CD4-positive, alpha-beta T cell treated with Interleukin-21 for 1 hour (primary cell): ENCODE measurements at places on chromosomes 16 and 17.

GRCh38 chr17:10557422-10557821 lies 8.0 kb upstream of the MYH2 start:
- DNase-seq = no peak

- no peak for DNase-seq
These were observed 686 bp downstream of the SRCAP start for GRCh38 chr16:30699615-30700099.

DNA sequence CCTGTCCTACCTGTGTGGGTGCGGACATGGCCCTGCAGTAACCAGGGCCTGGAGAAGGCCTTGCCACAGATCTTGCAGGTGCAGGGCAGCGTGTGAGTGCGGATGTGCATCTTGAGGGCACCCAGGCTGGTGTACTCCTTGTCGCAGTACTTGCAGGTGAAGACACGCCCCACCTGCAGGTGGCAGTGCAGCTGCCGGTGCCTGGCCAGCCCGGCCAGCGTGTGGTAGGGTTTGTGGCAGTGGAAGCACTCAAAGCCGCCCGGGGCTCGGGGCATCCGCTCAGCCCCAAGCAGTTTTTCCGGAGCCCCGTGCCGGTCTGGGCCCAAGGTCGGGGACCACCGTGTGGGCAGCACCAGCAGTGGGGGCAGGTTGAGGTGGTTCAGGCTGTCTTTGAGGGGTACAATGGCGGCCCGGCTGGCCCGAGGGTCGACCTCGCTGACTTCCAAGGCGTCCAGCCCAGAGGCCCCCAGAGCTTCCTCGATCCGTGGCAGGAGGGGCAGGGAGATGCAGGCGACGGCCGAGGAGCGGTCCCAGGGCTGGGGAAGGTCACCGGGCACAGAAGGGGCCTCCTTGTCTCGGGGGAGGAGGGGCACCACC lies 5.1 kb downstream of the SNAI3 start:
- peak; percentile 65 for DNase-seq

- DNase-seq = no peak
These were observed 7.6 kb downstream of the TBX2 start for GRCh38 chr17:61406971-61407911.

- DNase-seq = no peak
These were observed 61.4 kb upstream of the PIRT start for GRCh38 chr17:10899281-10899680.

GRCh38 chr16:28040039-28040438 lies 23.5 kb downstream of the GSG1L start:
- DNase-seq = no peak

DNA sequence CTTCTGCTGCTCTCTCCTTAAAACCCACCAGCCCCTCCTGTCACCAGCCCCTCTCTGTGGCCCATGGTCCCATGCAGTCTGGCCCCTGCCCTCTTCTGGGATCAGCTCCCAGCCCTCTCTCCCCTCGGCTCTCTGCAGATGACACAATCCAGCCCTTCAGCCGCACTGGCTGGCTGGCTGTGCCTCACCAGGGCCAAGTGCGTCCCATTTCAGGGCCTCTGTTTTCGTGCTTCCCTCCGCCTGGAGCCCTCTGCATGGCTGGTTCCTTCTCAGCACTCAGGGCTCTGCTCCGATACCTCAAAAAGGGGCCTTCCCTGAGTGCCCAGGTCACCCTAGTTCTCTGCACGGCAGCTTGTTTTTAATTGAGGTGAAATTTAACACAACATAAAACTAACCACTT lies 124.3 kb downstream of the SOCS1 start:
- no peak for DNase-seq

DNA sequence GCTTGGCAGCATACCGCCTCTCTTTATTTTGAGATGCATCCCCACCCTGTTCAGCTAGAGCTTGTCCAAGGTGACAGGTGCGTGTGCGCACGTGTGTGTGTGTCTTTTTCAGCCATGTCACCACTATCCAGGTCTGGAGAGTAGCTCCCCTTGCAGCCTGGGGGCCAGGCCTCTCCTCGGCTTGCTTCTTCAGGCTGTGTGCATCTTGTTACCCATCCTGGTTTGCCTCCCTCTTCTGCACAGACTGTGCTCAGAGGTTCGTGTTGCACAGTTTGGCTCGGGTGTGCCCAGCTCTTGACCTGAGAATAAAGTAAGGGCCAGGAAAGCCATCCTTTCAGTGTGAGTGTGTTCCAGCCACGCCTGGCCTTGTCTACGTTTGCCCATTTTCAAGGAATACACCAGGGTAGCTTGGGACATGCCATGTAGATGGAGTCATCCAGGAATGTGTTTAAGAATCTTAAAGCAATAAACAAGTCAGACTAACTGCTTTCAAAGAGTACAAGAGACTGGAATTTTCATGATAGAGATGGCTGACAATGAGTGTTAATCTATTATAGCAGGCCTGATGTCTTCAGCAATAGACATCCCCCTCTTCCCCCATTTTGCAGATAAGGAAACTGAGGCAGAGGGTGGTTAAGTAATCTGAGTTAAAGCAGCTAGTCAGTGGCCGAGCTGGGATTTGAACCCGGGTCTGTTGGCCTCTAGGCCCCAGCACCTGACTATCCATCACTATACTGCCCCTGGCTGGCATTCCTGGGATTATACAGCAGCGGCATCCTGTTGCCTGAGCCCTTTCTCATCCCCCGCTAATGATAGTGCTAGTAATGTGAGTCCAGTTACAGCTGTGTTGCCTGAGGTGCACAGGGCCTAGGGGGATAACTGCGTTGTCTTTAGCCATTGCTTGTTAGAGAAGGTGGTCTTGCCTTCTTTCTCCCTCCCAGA lies 77.9 kb downstream of the KSR1 start:
- no peak for DNase-seq

- DNase-seq = no peak
These were observed 25.0 kb downstream of the PPL start for GRCh38 chr16:4911970-4912386.
